ENCODE measurements at places on chromosomes 5 and 9.

- DNase-seq, result no peak
Observed at GRCh38 chr5:2432076-2432920, 319.2 kb downstream of the IRX2 start.

DNA sequence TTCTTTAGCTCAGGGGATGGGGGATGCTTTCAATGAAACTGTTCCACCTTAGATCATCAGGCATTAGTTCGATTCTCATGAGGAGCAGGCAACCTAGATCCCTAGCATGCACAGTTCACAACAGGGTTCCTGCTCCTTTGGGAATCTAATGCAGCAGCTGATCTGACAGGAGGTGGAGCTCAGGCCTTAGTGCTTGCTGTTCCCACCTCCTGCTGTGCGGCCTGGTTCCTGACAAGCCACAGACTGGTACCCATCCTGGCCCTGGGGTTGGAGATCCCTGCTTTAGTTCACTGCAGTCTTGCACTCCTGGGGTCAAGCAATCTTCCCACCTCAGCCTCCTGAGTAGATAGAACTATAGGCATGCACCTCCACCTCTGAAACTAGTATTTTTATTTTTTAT is 1369.8 kb upstream of the NUDT12 start:
- no peak for DNase-seq

- peak; percentile 11 for DNase-seq
Observed at GRCh38 chr5:98187945-98188344, 585.5 kb upstream of the RGMB start.

DNA sequence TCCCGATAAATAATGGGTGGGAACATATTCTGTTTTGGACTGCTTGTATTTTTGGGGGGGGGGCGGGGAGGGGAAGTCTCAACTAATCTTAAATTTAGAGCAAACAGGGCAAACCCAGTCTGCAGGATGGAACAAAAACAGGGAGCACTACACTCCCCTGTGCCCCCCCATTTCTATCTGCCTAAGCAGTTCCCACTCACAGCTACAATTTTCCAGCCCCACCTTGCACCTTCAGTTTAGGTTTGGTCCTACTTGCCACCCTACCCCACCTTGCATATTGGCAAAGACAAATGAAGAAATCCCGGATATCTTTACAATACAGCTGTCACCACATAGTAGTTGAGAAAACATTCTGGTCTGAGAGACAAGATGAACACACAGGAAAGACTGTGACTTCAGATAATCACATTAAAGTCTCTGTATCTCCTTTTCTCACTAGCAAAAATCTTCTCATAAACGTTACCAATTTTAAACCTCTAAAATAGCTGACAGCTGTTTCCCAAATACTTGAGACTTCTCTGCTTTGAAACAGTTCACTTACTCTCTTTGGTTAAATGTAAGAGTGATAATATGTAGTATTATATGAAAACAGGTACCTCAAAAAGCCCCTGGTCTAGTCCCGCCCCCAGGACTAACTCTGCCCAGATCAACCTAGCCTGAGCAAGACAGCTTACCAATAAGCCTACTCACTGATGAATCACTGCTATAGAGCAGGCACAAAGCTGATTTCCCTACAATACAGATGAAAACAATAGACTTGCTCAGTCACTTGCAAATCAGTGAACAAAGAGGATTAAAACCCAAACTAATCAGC is 5.2 kb upstream of the RAPGEF6 start:
- peak; percentile 42 for DNase-seq

DNA sequence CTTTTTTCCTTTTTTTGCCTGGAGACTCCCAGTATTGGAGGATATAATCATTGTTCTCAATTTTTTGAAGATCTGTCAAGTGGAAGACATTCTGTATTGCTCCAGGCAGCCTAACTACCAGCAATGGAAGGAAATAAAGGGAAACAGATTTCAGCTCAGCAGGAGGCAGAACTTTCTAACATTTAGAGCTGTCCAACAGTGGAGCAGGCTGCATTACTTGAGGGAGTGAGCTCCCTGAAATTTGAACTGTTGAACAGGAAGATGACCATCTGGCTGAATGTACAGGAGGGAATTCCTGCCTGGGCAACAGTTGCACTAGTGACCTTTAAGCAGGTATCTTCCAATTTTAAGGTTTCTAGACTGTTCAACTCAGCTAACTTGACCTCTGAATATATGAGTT is 1.1 kb upstream of the GAPVD1 start:
- no peak for DNase-seq

GRCh38 chr9:136551401-136552116 is 5.7 kb upstream of the NOTCH1 start:
- peak; percentile 69 for DNase-seq

- no peak for DNase-seq
Observed at GRCh38 chr9:37693260-37693659, 42.5 kb downstream of the FRMPD1 start.

GRCh38 chr5:78797936-78798672 is 149.5 kb upstream of the LHFPL2 start:
- peak; percentile 62 for DNase-seq

Data from fibroblast of pulmonary artery (primary cell).